ENCODE measurements at places on chromosomes 3 and 15.

DNA sequence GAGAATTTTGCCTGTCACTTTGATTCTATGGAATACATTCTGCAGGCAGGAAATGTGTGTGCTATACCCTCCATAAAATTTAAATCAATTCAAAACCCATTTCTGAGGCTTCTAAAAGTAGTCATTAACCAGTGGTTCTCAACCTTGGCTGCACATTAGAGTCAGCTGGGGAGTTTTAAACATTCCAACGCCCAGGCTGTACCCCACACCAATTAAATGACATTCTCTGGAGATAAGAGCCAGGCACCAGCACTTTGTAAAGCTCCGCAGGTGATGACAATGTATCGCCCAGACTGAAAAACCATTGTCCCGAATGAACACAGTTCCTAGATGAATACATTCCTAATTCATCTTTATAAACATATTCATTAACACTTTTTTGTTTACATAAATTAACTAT, 110.6 kb upstream of the MB21D2 start:
- no peak for DNase-seq

GRCh38 chr15:68818769-68819494, 1.8 kb downstream of the ANP32A start:
- DNase-seq = peak; percentile 53

- peak; percentile 21 for DNase-seq
Observed at GRCh38 chr3:43104660-43105595, 951 bp downstream of the POMGNT2 start.

DNA sequence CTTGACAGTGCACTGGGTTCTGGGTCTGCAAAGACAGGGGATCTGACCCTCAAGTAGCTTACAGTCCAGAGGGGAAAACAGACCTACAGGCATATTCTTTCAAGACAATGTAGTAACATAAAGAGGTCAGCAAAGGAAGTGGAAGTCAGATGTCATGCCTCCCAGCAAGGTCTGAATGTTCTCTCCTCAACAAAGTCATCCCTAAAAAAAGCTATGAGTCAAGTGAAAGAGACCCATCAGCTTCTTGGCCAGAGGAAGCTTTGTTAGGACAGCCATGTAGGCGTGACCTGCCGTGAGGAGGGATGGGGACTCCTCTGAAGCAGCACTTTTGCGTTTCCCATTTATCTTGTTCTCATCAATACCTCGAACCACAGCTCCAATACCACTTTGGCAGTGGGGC, 331.6 kb upstream of the NR2F2 start:
- DNase-seq = no peak

GRCh38 chr3:9837701-9838582, 5.9 kb downstream of the RPUSD3 start:
- no peak for DNase-seq

GRCh38 chr15:100763835-100764750, 115.5 kb upstream of the ALDH1A3 start:
- peak; percentile 5 for DNase-seq

GRCh38 chr3:64892671-64893309, 205.0 kb upstream of the ADAMTS9 start:
- DNase-seq = no peak
